ENCODE measurements at places on chromosomes 13 and 19. TPM values are rescaled to one million over a fixed set of nuclear protein-coding genes. Genes with fewer than 3 reads are reported as not detected.

The POGLUT2 gene
- total RNA-seq = 10.2 TPM

The SPACA4 gene
- not detected for total RNA-seq

The SLC1A6 gene
- total RNA-seq = not detected

The ETV2 gene
- total RNA-seq = not detected

The HSH2D gene
- 3.6 TPM for total RNA-seq

The PBX4 gene
- 22.5 TPM for total RNA-seq

The CCL25 gene
- not detected for total RNA-seq

The RNF113B gene
- not detected for total RNA-seq

The ATP4B gene
- not detected for total RNA-seq

The FUT2 gene
- total RNA-seq = 1.3 TPM

The TNNI3 gene
- total RNA-seq = not detected

The KANK2 gene
- total RNA-seq = 208 TPM

The CD320 gene
- total RNA-seq = 48.3 TPM

The FCER2 gene
- total RNA-seq = not detected

The PDE4C gene
- total RNA-seq = 0.27 TPM

The ATP5F1D gene
- 86.9 TPM for total RNA-seq

The KIR3DL1 gene
- not detected for total RNA-seq

The PCSK4 gene
- total RNA-seq = 5.8 TPM
